ENCODE measurements at places on chromosomes 11 and 22. TPM values are rescaled to one million over a fixed set of nuclear protein-coding genes. Genes with fewer than 3 reads are reported as not detected.

CENPM gene
- total RNA-seq, result 8.4 TPM

PATE1 gene
- total RNA-seq, result not detected

GAB2 gene
- 10.7 TPM for total RNA-seq

KLHL35 gene
- total RNA-seq, result 0.33 TPM
